Neural progenitor cell (in vitro differentiated cells): ENCODE measurements at places on chromosomes 6 and 20.

DNA sequence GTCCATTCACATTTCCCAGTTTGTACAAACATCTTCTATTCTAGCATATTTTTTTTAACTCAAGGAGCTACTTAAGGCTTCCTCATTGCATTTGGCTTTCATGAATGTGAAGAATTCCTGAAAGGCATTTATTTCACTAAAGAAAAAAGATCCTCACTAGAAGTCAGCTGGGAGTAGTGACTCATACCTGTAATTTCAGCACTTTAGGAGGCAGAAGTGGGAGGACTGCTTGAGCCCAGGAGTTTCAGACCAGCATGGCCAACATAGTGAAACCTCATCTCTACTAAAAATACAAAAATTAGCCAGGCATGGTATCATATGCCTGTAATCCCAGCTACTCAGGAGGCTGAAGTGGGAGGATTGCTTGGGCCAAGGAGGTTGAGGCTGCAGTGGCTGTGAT, 30.9 kb upstream of the XRN2 start:
- no peak for DNase-seq

DNA sequence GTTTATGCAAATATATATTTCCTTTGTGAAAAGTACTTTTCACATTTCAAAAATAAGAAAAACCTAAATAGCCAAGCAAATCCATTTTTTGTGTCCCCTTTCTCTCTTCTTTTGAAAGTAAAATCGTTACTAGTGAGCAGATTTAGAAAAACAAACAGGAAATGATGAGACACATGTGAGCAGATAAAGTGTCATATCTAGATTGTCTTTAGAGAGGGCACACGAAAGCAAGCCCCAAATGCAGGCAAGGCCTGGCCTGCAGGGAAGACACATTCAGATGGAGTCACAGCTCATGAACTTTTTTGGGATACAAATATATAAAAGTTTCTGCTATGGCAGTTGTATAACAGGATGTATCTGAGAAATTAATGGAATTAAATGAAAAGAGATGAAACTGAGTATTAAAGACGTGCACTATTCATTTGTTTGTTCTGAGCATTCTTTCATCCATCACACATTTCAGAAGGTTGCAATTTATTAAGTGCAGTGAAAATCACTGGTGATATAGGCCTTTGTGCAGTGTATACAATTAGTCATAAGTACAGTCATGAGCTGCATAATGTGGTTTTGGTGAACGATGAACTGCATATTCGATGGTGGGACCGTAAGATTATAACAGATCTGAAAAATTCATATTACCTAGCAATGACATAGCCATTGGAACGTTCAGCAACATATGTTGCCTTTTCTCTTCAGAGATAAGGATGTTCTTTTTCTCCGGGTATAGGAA, 101.4 kb downstream of the PACRG start:
- DNase-seq: no peak

GRCh38 chr6:31822036-31822821, 5.3 kb upstream of the HSPA1B start:
- DNase-seq: peak; percentile 67

DNA sequence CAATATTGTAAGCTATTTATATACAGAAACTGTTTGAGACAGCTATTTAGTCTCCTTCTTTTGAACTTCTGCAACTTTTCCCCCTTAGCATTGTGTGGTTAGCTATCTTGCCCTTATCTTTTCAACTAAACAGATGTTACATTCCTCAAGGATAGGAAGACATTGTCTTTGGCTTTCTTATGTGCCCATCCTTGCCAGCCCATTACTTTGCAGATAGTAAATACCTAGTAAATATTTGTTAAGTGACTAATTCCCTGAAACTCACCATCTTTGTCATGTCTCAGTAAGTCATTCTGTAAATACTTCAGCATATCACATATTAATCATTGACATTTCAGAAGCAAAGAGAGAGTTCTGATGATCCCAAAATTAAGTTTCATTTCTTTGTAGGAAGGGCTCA, 69.1 kb upstream of the FLRT3 start:
- DNase-seq: no peak

DNA sequence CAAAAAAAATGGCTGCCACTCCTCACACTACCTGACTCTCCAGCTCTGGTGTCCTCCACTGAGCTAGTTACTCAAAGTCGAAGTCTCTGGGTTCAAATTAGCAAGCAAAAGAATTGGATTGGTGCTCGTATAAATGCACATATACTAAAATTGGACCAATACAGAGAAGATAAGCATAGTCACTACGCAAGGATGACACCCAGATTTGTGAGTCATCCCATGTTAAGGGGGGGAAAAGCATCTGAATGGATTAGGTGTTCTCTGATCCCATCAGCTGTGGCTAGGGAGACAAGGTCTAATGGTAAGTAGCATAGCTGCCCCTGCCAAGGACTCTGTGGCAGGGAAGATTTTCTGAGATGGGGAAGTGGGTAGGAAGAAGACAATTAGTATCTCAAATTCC, 18.3 kb upstream of the AMD1 start:
- DNase-seq: no peak

DNA sequence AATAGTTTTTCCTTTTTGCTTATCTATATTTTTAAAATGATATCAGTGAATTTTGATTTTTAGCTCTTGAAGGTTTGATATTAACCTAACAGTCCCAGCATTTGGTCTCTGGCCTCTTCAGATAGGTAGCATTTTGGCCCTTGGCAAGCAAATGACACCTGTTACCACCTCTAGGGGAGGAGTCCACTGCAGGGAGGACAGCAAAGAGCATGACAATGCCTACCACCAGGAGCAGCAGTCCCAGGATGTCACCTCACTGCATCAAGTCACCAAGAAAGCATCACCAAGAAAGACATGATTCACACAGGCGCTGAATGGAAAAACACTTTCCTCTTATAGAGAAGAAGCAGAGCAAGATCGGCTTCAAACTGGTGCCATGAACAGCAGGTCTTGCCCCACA, 224.3 kb downstream of the UBE3D start:
- no peak for DNase-seq
